Bronchial smooth muscle cell (primary cell): ENCODE measurements at places on chromosomes 2 and 18. TPM values are rescaled to one million over a fixed set of nuclear protein-coding genes. Genes with fewer than 3 reads are reported as not detected.

The SERTAD2 gene
- 6.1 and 7.0 TPM in 2 replicates for total RNA-seq

The SEC11C gene
- 7.1 and 8.2 TPM in 2 replicates for total RNA-seq

The CXCR1 gene
- not detected in 2 replicates for total RNA-seq

The HMSD gene
- not detected in 2 replicates for total RNA-seq

The DUSP19 gene
- total RNA-seq, result 3.0 and 4.1 TPM in 2 replicates

The INPP5D gene
- 0.86 and 1.3 TPM in 2 replicates for total RNA-seq

The UGT1A4 gene
- under 0.01 TPM in 1 of 2 replicates, not detected in the other for total RNA-seq

The FLACC1 gene
- 0.43 and 1.3 TPM in 2 replicates for total RNA-seq

The SIX2 gene
- total RNA-seq, result not detected in 2 replicates

The FKBP1B gene
- total RNA-seq, result 10.3 and 16.1 TPM in 2 replicates

The VWA3B gene
- total RNA-seq, result 0.16 and 0.17 TPM in 2 replicates

The TXNDC9 gene
- total RNA-seq, result 16.1 and 35.3 TPM in 2 replicates

The CTAGE1 gene
- not detected in 2 replicates for total RNA-seq

The RESP18 gene
- not detected in 2 replicates for total RNA-seq
